Gastrocnemius medialis (tissue), 4 donors: ENCODE measurements at places on chromosomes 4 and X. TPM values are rescaled to one million over a fixed set of nuclear protein-coding genes. Genes with fewer than 3 reads are reported as not detected.
A peak's percentile ranks its signal among the peaks of the same experiment; 100 is the strongest.

Gene NWD2
- not detected for total RNA-seq

Gene MAOB
- total RNA-seq, result 27.3 TPM

Gene LRRC66
- total RNA-seq, result 1.5 TPM

Gene CXorf51B
- not detected for total RNA-seq

Gene TMPRSS11F
- total RNA-seq, result not detected

Gene CXorf66
- not detected for total RNA-seq

Gene MFAP3L
- 11.3 TPM for total RNA-seq

DNA sequence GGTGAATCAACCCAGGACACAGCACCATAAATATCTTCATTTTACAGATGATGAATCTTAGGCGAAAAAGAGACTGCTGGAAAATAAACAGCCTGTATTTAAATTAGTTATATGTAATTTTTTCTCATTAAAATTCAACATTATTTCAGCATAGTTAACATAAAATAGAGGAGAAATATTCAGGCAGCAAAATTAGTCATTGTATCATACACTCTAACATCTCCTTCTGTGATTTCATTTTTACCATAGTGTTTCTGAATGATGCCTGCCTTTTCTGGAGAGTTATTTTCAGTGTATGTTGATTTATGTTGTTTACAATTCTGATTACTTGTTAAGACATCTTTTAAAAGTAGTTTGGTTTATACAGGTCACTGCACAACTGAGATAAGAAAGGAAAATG, 82.3 kb upstream of the KCNIP4 start:
- no peak overlapping the region for H3K27ac ChIP-seq
- no peaks in the 10 kb centered on the region for H3K36me3 ChIP-seq
- no peaks in the 10 kb centered on the region for H3K4me1 ChIP-seq
- DNase-seq, result no peak
- no peaks in the 10 kb centered on the region for H3K27me3 ChIP-seq

GRCh38 chr4:154585369-154586018, 5.0 kb downstream of the FGA start:
- no peak for DNase-seq
- H3K27me3 ChIP-seq, result no peaks in the 10 kb centered on the region
- H3K36me3 ChIP-seq, result no peaks in the 10 kb centered on the region
- H3K4me1 ChIP-seq, result no peaks in the 10 kb centered on the region
- H3K27ac ChIP-seq, result no peak overlapping the region

DNA sequence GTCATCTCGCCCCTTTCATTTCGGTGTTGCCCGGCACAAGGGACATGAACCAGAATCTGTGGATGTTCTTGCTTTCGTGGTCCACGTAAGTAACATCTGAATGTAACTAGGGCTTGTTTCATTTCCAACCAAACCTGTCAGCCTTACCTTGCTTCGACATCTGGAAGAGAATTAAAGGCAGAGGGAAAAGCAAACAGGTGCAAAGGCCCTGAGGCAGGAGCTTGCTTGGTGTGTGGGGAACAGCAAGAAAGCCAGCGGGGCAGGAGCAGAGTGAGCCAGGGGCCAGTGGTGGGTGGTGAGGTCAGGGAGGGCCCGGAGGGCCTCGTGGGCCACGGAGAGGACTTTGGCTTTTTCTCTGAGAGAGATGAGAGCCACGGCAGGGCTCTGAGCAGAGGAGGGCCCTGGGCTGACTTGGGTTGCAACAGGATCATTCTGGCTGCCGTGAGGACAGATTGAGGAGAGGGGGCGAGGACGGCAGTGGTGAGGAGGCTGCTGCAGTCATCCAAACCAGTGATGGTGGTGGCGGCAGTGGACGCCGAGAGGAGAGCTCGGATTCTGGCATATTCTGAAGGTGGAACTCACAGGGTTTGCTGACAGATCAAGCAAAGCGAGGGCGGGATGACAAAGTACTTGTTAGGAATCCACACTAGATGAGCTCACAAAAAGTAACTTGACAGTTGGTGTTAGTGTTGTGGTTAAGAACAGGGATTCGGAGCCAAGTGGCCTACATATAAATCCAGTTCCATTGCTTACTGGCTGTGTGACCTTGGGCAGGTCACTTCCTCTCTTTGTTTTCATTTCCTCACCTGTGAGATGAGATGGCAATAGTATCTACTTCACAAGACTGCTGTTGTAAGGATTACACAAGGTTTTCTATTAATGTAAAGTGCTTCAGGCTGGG, 6.8 kb upstream of the WDR13 start:
- H3K27me3 ChIP-seq, result no peaks in the 10 kb centered on the region
- no peak for DNase-seq
- peak overlapping the region; percentile 37 for H3K4me3 ChIP-seq
- peak overlapping the region; percentile 71 for H3K27ac ChIP-seq

DNA sequence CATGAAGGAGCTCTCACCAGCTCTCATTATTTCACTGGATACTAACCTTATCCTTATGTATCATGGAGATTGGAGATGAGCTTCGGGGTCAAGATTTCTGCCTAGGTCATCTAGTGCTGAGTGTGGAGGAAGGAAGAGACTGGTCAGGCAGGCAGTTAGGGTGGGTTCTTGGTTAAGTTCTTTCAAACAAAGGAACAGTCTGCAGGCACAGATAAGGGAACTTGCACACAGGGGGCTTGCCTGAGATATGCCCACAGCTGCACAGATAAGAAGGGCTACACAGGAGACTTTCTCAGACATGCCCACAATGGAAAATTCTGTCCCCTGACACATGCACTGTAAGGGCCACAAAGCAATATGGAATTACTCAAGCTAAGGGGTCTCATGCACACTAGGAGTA, 904.1 kb downstream of the NLGN4X start:
- H3K36me3 ChIP-seq, result no peaks in the 10 kb centered on the region
- no peaks in the 10 kb centered on the region for H3K27me3 ChIP-seq
- H3K27ac ChIP-seq, result no peak overlapping the region
- no peak overlapping the region for H3K4me3 ChIP-seq
- no peak for DNase-seq

- no peak overlapping the region for H3K27ac ChIP-seq
- no peaks in the 10 kb centered on the region for H3K4me1 ChIP-seq
- no peak overlapping the region for H3K4me3 ChIP-seq
- no peaks in the 10 kb centered on the region for H3K27me3 ChIP-seq
- no peaks in the 10 kb centered on the region for H3K36me3 ChIP-seq
- no peak for DNase-seq
These were observed 415.2 kb upstream of the NR3C2 start for GRCh38 chr4:148857239-148857972.

- H3K4me3 ChIP-seq, result no peak overlapping the region
- no peak for DNase-seq
- no peaks in the 10 kb centered on the region for H3K27me3 ChIP-seq
- no peak overlapping the region for H3K27ac ChIP-seq
These were observed 20.0 kb downstream of the FHDC1 start for GRCh38 chr4:152956147-152956546.

GRCh38 chr4:83589279-83589678, 53.4 kb downstream of the GPAT3 start:
- H3K4me1 ChIP-seq, result peaks cover 6% of the 10 kb centered on the region
- H3K27ac ChIP-seq, result peak overlapping the region; percentile 20
- H3K4me3 ChIP-seq, result no peak overlapping the region
- no peak for DNase-seq

DNA sequence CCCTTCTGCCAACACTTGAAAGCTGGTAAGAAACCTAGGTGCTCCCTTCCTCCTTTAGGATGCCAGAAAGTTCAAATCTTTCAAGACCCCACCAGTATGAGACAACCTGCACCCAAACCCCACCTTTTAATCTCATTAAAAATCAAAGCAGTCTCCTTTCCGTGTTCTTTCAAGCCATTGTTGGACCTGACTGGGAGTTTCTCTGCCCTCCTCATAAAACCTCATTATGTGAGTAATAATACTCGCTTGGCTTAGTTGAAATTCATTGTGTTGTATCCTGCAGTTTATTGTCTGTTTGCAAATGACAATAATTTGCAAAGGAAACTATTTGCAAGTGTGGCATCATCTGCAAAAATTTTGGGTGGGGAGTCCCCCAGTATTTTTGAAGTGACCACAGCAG, 133.2 kb upstream of the VEGFC start:
- H3K36me3 ChIP-seq, result no peaks in the 10 kb centered on the region
- no peaks in the 10 kb centered on the region for H3K27me3 ChIP-seq
- DNase-seq, result no peak
- no peak overlapping the region for H3K4me3 ChIP-seq
- no peak overlapping the region for H3K27ac ChIP-seq

DNA sequence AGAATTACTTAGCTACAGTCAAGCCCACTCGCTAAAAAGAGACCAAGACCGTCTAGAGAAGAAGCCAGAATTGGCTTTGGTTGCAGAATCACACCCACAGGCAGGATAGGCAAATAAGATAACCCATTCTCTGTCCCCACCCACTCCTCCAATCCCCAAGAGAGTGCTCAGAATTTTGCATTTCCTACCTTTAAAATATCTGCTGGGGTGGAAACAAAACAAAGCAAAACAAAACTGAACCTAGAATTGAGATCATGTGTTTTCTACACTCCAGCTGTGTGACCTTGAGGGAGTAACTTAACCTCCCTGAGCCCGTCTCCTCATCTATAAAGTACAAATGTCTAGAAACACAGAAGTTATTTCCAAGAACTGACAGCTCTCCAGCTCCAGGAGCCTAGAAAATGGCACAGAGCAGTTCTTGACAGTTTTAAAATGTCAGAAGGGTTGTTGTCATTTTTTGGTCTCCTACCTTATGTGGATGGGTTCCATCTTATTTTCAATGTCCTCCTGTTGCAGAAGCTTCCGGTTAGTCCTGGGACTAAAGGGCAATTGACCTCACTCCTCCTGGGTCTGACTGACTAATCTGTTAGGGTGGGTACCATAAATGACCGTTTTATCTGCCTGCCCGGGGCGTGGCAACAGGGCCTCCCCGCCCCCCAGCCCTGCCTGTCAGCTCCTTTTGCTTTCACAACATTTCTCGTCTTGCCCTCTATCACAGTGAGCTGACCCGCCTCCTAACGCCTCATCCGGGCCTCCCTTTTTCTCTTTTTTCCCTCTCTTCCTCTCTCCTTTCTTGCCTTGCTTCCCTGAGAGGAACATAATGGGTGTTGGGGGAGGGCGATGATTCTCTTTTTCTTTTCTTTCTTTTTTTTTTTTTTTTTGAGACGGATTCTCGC, 114.0 kb downstream of the RBM47 start:
- DNase-seq, result no peak
- no peak overlapping the region for H3K27ac ChIP-seq
- H3K4me1 ChIP-seq, result no peaks in the 10 kb centered on the region
- no peaks in the 10 kb centered on the region for H3K27me3 ChIP-seq
- H3K4me3 ChIP-seq, result no peak overlapping the region

- no peak for DNase-seq
- H3K4me3 ChIP-seq, result no peak within 1 kb of the TSS
- no peaks in the 10 kb centered on the region for H3K36me3 ChIP-seq
- H3K4me1 ChIP-seq, result peaks cover 7% of the 10 kb centered on the region
These were observed at the start of gene DUSP9 for GRCh38 chrX:153646620-153647373. DUSP9 (plus strand) TSS chrX:153647203; CDS start chrX:153647954, 751 bp downstream.

- H3K4me3 ChIP-seq, result no peak overlapping the region
- no peaks in the 10 kb centered on the region for H3K36me3 ChIP-seq
- H3K27me3 ChIP-seq, result no peaks in the 10 kb centered on the region
- DNase-seq, result no peak
- H3K27ac ChIP-seq, result no peak overlapping the region
These were observed 20.3 kb upstream of the SLC25A4 start for GRCh38 chr4:185122681-185123345.

GRCh38 chr4:150818661-150819060, 196.4 kb downstream of the LRBA start:
- no peak for DNase-seq
- H3K4me1 ChIP-seq, result no peaks in the 10 kb centered on the region
- H3K27me3 ChIP-seq, result no peaks in the 10 kb centered on the region
- H3K36me3 ChIP-seq, result no peaks in the 10 kb centered on the region
- no peak overlapping the region for H3K27ac ChIP-seq
- no peak overlapping the region for H3K4me3 ChIP-seq

DNA sequence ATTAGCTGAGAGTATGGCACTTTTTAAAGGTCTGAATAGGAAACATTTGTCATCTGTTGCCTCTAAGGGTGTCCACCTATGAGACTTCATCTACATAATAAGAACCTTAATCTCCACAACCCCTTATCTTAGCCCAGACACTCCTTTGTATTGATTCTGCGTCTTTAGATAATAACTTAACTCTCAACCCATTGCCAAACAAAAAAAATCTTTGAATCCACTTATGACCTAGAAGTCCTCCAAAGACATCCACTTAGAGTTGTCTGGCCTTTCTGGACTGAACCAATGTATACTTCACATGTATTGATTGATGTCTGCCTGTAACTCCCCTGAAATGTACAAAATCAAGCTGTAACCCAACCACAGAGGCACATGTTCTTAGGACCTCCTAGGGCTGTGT, 66.0 kb upstream of the CHRNA9 start:
- H3K27ac ChIP-seq, result no peak overlapping the region
- H3K27me3 ChIP-seq, result no peaks in the 10 kb centered on the region
- H3K4me1 ChIP-seq, result no peaks in the 10 kb centered on the region
- no peak overlapping the region for H3K4me3 ChIP-seq

DNA sequence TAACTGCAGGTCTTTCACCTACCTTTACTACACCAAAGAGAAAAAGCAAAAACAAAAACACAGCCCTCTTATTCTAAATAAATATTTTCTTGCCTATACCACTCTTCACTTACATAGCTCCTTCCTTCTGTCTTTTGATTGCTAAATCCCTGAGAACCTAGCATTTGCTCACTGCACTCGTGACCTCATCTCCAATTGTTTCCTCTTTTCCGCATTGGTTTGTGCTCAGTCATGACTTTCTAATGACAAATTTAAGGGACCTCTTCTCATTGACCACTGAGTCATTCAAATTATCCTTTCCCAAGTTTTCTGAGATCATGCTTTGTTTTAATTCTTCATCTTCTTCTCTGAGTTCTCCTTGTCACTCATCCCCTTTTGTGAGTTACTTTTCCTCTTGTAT, 1697.1 kb downstream of the STIM2 start:
- no peak overlapping the region for H3K4me3 ChIP-seq
- no peaks in the 10 kb centered on the region for H3K36me3 ChIP-seq
- H3K27me3 ChIP-seq, result no peaks in the 10 kb centered on the region
- H3K4me1 ChIP-seq, result no peaks in the 10 kb centered on the region
- no peak overlapping the region for H3K27ac ChIP-seq
- no peak for DNase-seq

GRCh38 chr4:87677731-87678130, 27.7 kb downstream of the DMP1 start:
- no peaks in the 10 kb centered on the region for H3K36me3 ChIP-seq
- H3K4me1 ChIP-seq, result no peaks in the 10 kb centered on the region
- no peaks in the 10 kb centered on the region for H3K27me3 ChIP-seq

- DNase-seq, result no peak
- no peaks in the 10 kb centered on the region for H3K36me3 ChIP-seq
These were observed 28.4 kb downstream of the RP2 start for GRCh38 chrX:46865281-46865680.
